ENCODE measurements at places on chromosomes 13 and 19.

DNA sequence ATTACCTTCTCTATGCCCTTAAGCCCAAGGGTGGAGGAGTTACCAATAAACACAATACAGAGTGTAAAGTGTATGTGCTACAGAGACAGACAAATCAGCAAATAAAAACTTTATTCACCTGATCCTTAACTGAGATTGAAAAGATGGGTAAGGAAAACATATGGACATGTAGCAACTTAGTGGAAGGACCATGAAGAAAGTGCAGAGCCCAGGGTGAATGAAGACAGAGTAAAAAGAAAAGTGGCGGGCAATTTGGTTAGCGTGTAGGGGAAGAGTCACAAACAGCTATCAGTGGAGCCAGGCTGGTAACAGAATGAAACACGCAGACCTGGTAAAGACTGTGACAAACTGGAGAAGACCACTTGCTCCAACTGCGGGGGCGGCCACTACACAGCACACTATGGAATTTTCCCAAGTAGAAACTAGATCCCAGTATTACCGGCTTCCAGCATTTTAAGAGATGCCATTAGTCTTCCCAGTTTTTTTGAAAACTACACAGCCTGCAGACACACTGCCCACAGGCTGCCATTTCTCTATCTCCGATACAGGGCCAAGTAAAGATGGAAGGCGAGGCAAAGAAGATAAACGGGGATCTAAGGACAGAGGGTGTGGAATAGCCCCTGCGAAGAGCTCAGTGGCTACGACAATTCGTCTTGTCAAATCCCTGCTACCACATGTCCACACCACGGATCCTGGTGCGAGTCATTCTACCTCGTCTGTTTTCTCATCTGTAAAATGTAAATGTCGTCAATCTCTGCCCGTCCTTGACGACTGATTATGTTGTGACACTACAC, 1.2 kb downstream of the UQCRFS1 start:
- DNase-seq = no peak

DNA sequence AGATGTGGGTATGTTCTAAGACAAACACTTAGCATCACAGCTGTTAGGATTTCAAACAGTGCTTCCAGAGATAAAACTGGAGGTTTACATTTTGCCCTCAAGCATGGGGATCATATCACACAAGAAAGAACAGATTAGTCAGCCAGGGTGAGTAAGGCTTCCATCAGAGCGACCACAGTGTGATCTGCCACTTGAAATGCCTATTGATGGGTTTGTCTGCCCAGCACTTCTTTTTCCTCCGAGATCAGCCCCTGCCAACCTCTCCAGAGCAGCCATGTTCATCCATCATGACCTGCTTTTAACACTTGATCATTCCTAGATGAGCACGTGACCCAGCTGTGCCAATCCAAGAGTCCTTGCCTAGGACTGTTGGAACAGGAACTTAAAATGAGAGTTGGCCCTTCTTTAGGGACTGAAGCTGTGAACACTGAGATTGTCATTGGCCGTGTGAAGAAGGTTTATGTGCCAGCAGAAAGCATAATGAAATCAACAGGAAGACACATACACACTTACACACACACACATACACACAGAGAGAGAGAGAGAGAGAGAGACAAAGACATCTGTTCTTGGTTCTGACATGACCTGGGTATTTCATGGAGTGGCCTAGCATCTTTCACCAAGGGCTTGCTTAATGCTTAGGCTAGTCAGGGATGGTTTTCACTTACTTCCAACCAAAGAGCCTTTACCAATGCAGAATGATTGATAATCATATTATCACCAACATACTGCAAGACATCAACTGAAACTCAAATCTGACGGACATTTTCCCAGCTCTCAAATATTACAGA, 5.2 kb upstream of the CEBPG start:
- DNase-seq = no peak

GRCh38 chr19:18119717-18120105, 22.1 kb downstream of the MAST3 start:
- DNase-seq = no peak

DNA sequence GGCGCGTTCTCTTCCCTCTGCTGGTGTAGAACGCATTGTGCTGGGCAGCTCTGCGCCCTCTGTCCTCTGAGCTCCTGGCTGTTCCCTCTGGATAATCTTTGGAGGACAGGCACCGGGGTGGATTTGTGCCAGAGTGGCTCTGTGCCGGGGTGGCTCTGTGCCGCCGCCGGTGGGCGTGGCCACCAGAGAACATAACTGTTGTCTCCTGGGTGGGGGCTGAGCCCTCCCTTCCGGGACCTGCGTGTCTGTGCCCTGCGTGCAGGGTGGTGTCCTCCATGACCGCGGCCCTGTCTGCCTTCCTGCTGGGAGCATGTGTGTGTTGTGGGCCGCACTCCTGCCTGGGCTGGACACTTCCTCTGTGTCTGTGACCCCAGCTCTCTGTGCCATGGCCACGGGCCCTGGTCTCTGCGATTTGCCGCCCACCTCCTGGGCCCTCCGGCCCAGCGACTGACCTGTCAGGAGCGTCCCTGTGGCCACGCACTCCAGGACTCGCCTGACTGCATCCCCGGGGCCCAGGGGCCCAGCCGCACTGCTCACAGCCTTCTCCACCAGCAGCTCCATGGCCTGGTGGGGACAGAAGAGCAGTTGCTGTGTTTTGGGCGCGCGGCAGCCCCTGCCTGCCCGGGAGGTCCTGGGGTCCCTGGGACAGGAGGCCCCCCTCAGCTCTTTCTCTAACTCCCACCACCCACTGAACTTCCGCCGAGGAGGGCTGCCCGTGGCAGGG, 22.4 kb upstream of the MATK start:
- DNase-seq = no peak
